Activated CD4-positive, alpha-beta T cell treated with anti-CD3 and anti-CD28 coated beads, Interleukin-2, amount 10 ng/mL, durations not matched to agents 7 days and 5 days (primary cell): ENCODE measurements at places on chromosomes 11 and 22. TPM values are rescaled to one million over a fixed set of nuclear protein-coding genes. Genes with fewer than 3 reads are reported as not detected.

DNA sequence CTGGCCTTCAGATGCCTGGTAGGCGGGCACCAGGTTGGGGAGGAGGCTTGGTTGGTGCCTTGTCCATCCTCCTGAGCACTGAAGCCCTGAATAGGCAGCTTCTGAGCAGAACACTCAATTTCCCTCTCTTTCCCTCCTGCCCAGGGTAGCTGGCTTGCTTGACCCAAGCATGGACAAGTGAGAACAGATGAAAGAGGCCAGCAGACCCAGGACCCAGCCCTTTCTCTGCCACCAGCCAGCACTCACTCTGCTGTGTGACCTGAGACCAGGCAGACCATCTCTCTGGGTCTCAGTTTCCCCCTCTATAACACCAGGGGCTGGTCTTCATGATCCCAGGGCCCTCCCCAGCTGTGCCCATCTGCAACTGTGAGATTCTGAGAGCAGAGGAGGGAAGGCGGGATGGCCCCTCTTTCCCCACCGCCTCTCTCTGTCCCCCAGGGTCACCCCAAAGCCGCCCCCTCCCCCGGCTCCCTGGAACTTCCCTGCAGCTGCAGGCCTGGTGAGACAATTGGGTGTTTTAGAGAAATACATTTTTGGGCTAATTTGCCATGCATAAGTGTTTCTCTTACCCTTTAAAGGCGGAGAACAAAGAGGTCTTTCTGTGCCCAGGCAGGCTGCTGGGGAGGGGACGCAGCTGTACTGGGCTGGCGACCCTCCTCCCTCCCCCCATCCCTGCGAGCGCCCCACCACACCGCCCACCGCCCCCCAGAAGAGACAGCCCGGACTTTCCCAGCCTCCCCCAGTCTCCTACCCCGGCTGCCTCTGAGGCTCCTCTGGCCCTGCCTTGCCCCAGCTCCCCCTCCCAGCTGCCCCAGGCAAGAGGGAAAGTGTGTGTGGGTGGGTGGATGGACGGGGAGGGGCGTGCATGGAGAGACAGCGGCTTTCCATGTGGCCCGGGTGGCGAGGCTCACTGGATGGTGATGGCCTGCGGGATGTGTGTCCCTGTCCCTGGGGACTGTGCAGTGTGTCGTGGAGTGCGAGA, 30.8 kb upstream of the PICK1 start:
- no peak overlapping the region for H3K4me3 ChIP-seq
- DNase-seq: no peak
- H3K36me3 ChIP-seq: no peaks in the 10 kb centered on the region
- no peaks in the 10 kb centered on the region for H3K4me1 ChIP-seq
- no peaks in the 10 kb centered on the region for H3K27me3 ChIP-seq
- no peak overlapping the region for H3K27ac ChIP-seq

DNA sequence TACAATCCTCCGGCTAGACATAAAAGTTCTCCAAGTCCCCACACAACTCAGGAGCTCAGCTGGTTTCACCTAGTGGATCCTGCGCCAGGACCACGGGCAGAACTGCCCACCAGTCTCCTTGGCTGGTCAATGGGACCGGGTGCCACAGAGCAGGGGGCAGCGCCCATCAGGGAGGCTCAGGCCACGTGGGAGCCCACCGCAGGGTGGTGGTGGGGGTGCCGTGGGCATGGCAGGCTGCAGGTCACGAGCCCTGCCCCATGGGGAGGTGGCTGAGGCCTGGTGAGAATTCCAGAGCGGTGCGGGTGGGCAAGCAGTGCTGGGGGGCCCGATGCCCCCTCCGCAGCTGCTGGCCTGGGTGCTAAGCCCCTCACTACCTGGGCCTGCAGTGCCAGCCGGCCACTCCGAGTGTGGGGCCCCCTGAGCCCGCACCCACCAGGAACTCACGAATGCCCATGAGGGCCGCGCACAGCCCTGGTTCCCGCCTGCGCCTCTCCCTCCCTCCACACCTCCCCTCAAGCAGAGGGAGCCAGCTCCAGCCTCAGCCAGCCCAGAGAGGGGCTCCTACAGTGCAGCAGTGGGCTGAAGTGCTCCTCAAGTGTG, 1091.9 kb upstream of the TENM4 start:
- H3K27ac ChIP-seq: no peak overlapping the region
- DNase-seq: no peak
- H3K27me3 ChIP-seq: no peaks in the 10 kb centered on the region
- no peak overlapping the region for H3K4me3 ChIP-seq

GRCh38 chr11:35134403-35135148, 4.4 kb upstream of the CD44 start:
- H3K36me3 ChIP-seq: peaks cover 2% of the 10 kb centered on the region
- no peaks in the 10 kb centered on the region for H3K27me3 ChIP-seq
- no peak overlapping the region for H3K27ac ChIP-seq
- DNase-seq: no peak

- no peak overlapping the region for H3K4me3 ChIP-seq
- H3K4me1 ChIP-seq: no peaks in the 10 kb centered on the region
- peaks cover under 1% of the 10 kb centered on the region for H3K27me3 ChIP-seq
- H3K27ac ChIP-seq: no peak overlapping the region
Measured at GRCh38 chr22:35488513-35488912, 52.1 kb upstream of the RASD2 start.

GRCh38 chr22:29268511-29269229, 602 bp downstream of the EWSR1 start:
- DNase-seq: peak; percentile 44
- peaks cover 47% of the 10 kb centered on the region for H3K4me1 ChIP-seq
- H3K4me3 ChIP-seq: peak overlapping the region; percentile 82
- no peaks in the 10 kb centered on the region for H3K27me3 ChIP-seq
- peak overlapping the region; percentile 100 for H3K27ac ChIP-seq

DNA sequence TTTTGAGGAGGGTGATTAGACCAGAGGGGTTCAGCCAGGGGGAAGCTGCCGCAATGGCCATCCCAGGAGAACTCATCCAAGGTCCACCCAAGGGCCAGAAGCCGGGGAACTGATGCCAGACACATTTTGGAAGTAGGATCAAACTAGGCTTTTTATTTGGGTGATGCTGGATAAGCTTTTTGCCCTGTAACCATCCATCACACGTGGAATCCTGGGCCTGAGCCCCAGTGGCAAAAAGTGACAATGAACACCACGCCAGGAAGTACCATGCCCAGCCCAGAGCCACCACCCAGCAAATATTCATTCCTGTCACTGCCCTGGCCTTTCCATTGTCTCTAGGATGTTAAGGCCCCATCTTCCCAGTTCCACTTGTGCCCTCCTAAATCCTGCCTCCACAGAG, 85.9 kb downstream of the ZC3H12C start:
- peaks cover 6% of the 10 kb centered on the region for H3K4me1 ChIP-seq
- no peak for DNase-seq
- H3K27me3 ChIP-seq: no peaks in the 10 kb centered on the region
- H3K4me3 ChIP-seq: no peak overlapping the region
- H3K36me3 ChIP-seq: no peaks in the 10 kb centered on the region
- no peak overlapping the region for H3K27ac ChIP-seq

- no peak overlapping the region for H3K27ac ChIP-seq
- H3K36me3 ChIP-seq: no peaks in the 10 kb centered on the region
- H3K4me1 ChIP-seq: no peaks in the 10 kb centered on the region
Measured at GRCh38 chr22:30732426-30732825, 37.8 kb downstream of the OSBP2 start.

- no peaks in the 10 kb centered on the region for H3K36me3 ChIP-seq
- H3K27ac ChIP-seq: no peak overlapping the region
- no peak overlapping the region for H3K4me3 ChIP-seq
- no peaks in the 10 kb centered on the region for H3K4me1 ChIP-seq
- peaks cover 13% of the 10 kb centered on the region for H3K27me3 ChIP-seq
Measured at GRCh38 chr11:13030857-13031256, 21.7 kb downstream of the RASSF10 start.

DNA sequence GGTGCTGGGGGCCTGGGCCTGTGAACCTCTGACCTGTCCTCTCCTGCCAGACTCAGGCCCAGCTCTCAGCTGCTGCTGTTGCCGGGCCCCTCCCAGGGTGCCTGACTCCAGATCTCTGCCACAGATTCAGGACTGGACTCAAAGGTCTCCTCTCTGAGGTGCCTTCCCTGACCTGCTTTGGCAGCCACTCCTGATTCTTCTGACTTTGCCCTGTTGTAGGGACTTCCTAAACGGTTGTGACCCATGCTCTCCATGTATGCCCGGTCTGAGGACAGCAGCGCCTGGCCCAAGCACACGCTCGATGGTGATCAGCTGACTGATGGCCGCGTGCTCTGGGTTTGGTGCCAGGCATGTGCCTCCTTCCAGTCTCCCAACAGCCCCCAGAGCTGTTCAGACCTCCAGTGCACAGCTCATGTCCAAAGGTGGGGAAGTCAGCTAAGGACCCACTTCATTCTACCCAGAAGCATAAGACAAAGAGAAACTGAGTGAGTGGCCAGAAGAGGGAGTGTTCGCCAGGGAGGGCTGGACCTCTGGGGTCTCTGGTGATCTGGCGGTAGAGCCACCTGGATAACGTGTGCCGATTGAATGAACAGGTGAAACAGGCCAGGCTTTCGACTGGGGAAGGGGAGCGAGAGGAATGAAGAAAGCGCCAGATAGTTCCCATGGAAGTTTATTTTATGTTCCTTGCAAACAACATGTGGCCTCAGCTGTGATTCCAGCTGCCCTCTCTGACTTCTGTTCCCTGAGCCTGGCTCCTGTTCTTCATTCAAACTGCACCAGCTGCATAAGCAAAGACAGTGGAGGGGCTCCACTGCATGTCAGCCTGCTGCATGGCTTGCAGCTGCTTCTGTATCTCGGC, 8.1 kb upstream of the TOP3B start:
- H3K27ac ChIP-seq: no peak overlapping the region
- H3K4me1 ChIP-seq: no peaks in the 10 kb centered on the region
- H3K4me3 ChIP-seq: no peak overlapping the region
- H3K27me3 ChIP-seq: peaks cover 1% of the 10 kb centered on the region
- H3K36me3 ChIP-seq: no peaks in the 10 kb centered on the region

DNA sequence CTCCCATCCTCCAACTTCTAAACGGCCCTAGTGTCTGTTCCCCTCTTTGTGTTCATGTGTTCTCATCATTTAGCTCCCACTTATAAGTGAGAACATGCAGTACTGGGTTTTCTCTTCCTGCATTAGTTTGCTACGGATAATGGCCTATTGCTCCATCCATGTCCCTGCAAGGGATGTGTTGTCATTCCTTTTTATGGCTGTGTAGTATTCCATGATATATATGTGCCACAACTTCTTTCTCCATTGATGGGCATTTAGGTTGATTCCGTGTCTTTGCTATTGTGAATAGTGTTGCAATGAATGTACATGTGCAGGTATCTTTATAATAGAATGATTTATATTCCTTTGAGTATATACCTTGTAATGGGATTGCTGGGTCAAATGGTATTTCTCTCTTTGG, 5.6 kb upstream of the SMIM38 start:
- H3K4me3 ChIP-seq: no peak overlapping the region
- H3K27me3 ChIP-seq: peaks cover 3% of the 10 kb centered on the region
- H3K27ac ChIP-seq: no peak overlapping the region

Gene OR5T3
- total RNA-seq: not detected

Gene MS4A14
- total RNA-seq: not detected
